Activated CD4-positive, alpha-beta T cell treated with anti-CD3 and anti-CD28 coated beads for 36 hours (primary cell): ENCODE measurements at places on chromosomes 16 and 17. TPM values are rescaled to one million over a fixed set of nuclear protein-coding genes. Genes with fewer than 3 reads are reported as not detected.
A peak's percentile ranks its signal among the peaks of the same experiment; 100 is the strongest.

TSPOAP1 gene
- 11.8 TPM for total RNA-seq

AGRP gene
- not detected for total RNA-seq

RAB11FIP4 gene
- 30.3 TPM for total RNA-seq

BTBD17 gene
- not detected for total RNA-seq

FADS6 gene
- total RNA-seq, result not detected

C16orf95 gene
- total RNA-seq, result 12.8 TPM

LRRC45 gene
- 20.6 TPM for total RNA-seq

DNA sequence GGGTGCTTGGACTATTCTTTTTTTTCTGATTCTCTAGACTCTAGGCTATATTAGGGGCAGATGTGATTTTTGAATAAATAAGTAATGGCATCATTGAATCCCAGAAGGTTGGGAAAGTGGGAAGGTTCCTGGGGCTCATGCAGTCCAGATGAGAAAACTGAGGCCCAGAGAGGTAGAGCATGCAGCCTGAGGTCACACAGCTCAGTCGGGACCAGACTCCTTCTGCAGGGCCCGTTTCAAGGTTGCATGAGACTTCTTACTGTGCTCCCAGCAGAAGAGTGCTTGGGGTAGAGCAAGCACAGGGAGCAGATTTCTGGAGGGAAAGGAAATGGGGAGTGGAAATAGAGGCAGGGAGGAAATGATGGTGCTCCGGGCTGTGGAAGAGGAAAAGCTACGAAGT, 59.8 kb downstream of the MGAT5B start:
- H3K27ac ChIP-seq, result no peak overlapping the region
- DNase-seq, result no peak
- no peak overlapping the region for H3K4me3 ChIP-seq

DNA sequence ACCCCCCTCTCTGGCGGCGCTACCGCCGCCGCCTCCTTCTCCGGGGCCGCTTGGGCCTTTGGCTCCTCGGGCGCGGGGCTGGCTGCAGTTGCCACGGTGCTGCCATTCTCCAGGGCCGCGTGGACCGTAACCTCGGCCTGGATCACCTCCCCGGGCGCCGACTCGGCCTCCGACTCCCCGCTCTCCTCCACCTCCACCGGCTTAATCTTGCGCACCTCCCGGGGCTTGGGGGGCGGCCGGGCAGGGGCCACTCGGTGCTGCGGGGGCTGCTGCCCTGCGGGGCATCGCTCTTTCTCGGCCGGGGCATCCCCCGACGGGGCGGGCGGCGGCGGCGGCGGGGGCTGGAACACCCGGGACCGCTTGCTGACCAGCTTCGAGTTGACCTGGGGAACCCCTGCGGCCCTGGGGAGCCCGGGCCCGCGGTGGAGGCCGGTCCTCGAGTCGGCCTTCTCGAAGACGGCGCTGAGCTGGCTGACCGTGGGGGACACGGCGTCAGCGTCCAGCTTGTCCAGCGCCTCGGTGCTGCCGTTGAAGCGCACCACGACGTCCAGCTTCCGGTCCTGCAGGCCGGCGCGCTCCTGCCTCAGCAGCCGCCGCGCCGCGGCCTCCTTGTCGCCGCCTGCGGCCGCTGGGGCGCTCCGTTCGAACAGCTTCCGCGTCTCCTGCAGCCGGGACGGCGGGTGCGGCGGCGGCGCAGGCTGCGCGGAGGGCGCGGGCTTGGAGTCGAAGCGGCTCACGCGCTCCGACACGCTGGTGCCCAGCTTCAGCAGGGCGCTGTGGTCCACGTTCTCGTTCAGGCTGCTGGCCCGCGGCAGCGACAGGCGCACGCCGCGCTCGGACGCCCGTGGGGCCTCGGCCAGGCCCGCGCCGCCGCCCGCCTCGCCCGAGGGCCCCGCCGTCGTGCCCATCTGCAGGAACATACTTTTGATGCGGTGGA, 792 bp downstream of the PPP1R9B start:
- H3K36me3 ChIP-seq, result peaks cover 21% of the 10 kb centered on the region
- H3K4me1 ChIP-seq, result peaks cover 46% of the 10 kb centered on the region
- H3K27ac ChIP-seq, result peak overlapping the region; percentile 81
- peak; percentile 75 for DNase-seq
- H3K4me3 ChIP-seq, result peak overlapping the region; percentile 90
- no peaks in the 10 kb centered on the region for H3K27me3 ChIP-seq

GRCh38 chr16:68364561-68364998, 53.8 kb downstream of the PRMT7 start:
- no peak overlapping the region for H3K27ac ChIP-seq
- H3K36me3 ChIP-seq, result no peaks in the 10 kb centered on the region
- H3K4me3 ChIP-seq, result no peak overlapping the region
- DNase-seq, result no peak
- peaks cover 5% of the 10 kb centered on the region for H3K27me3 ChIP-seq
- peaks cover 23% of the 10 kb centered on the region for H3K4me1 ChIP-seq

- no peak for DNase-seq
- H3K27me3 ChIP-seq, result no peaks in the 10 kb centered on the region
- H3K27ac ChIP-seq, result no peak overlapping the region
- H3K4me3 ChIP-seq, result no peak overlapping the region
- H3K36me3 ChIP-seq, result no peaks in the 10 kb centered on the region
Measured at GRCh38 chr17:10156599-10156947, 41.8 kb downstream of the GAS7 start.

GRCh38 chr17:61478026-61478789, 26.0 kb downstream of the TBX4 start:
- H3K36me3 ChIP-seq, result no peaks in the 10 kb centered on the region
- H3K27me3 ChIP-seq, result peaks cover 6% of the 10 kb centered on the region
- DNase-seq, result no peak
- H3K4me1 ChIP-seq, result no peaks in the 10 kb centered on the region

DNA sequence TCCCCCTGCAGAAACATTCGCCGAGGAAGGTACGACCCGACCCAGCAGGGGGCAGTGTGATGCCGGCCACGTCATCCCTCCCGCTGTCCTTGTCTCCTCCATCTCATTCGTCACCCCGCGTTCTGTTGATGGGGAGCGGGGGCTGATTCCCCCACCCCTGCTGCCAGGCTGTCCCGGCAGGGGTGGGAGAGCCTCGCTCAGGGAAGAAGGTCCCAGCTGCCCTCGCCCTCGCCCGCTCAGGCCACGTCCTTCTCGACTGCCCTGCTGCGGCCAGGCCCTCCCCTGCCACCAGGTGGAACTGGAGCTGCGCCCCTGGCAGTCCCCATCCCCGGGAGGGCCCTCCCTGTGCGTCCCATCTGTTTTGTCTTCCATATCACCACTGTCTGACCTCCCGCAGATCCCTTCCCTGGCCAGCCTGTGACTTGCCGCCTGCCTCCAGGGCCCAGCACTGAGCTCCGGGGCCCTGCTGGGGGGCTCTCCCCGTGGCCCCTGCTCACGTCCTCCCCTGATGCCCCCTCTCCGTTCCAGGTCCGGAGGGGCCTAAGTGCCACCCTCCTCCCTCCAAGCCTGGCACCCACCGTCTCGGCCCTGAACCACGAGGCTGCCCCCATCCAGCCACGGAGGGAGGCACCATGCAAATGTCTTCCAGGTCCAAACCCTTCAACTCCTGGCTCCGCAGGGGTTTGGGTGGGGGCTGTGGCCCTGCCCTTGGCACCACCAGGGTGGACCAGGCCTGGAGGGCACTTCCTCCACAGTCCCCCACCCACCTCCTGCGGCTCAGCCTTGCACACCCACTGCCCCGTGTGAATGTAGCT, 20.6 kb downstream of the ADAM11 start:
- peak overlapping the region; percentile 23 for H3K4me3 ChIP-seq
- no peaks in the 10 kb centered on the region for H3K27me3 ChIP-seq
- H3K4me1 ChIP-seq, result peaks cover 7% of the 10 kb centered on the region

- no peaks in the 10 kb centered on the region for H3K4me1 ChIP-seq
- no peak for DNase-seq
- no peak overlapping the region for H3K4me3 ChIP-seq
- peaks cover 6% of the 10 kb centered on the region for H3K36me3 ChIP-seq
Measured at GRCh38 chr16:12350945-12351344, 374.4 kb downstream of the SNX29 start.

GRCh38 chr17:69175625-69176456, 34.1 kb upstream of the ABCA6 start:
- no peak for DNase-seq
- no peak overlapping the region for H3K27ac ChIP-seq
- no peaks in the 10 kb centered on the region for H3K4me1 ChIP-seq
- H3K36me3 ChIP-seq, result no peaks in the 10 kb centered on the region
